KBM-7 (cell line): ENCODE measurements at places on chromosomes 5 and 9.

- DNase-seq = no peak
Observed at GRCh38 chr5:61228229-61228628, 66.0 kb upstream of the SMIM15 start.

GRCh38 chr9:79011461-79011860, 560.3 kb upstream of the TLE4 start:
- DNase-seq = no peak

DNA sequence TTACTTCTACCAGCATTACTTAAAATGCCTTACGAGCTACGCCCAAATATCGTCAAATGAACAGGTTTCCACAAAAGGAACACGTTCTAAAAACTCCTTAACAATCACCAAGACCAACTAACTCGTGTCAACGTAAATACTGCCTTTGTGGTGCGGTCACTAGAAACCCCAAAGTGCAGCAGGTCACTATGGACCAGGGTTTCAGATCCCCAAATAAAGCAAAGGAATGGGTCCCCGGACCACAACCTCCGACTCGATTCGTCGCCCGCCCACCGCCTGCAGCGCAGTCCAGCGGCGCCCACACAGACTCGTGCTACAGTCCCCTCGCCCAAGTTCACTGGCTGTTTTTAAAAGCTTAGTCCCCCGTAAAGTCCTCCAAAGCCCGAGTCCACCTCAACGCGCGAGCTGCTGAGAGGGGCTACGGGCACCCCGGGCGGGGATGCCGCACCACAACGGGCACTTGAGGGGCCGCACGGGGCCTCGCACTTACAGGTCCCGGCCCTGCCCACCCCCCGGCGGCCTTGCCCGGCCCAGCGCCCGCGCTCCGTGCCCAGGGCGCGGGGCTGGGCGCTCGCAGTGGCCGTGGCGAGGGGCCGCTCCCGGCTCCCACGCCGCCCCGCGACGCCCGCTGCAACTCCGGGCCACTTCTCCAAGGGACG, 1.1 kb downstream of the NFIB start:
- DNase-seq = no peak

GRCh38 chr9:17962747-17963146, 383.9 kb downstream of the SH3GL2 start:
- no peak for DNase-seq
